ENCODE measurements at places on chromosomes 5 and 9.

- DNase-seq: no peak
Measured at GRCh38 chr5:119895066-119895465, 265.7 kb downstream of the FAM170A start.

DNA sequence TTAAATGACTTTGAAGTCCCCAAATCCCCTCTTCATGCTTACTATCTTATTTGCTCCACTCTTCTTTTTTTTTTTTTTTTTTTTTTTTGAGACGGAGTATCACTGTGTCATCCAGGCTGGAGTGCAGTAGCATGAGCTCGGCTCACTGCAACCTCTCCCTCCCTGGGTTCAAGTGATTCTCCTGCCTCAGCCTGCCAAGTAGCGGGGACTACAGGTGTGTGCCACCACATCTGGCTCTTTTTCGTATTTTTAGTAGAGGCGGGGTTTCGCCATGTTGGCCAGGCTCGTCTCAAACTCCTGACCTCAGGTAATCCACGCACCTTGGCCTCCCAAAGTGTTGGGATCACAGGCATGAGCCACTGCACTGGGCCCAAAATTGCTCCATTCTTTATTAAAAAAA lies 51.0 kb downstream of the ST8SIA4 start:
- no peak for DNase-seq

DNA sequence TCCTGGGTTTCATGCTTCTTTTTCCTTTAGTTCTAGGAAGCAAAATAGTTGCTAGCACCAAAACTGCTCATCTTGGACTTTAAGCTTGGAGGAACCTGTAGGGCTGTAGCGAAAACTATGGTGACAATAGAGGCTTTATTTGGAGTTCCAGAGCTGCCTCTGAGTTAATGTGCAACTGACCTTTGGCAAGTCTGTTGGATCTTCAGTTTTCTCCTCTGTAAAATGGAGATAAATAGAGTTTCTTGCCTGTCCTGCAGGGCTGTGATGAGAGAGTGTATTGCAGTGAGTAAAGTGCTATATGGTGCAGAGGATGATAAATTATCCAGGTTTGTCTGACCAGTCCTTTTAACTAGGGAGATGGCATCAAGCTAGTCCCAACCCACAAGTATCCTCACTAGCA lies 417.0 kb downstream of the MAN2A1 start:
- no peak for DNase-seq

- DNase-seq: no peak
Measured at GRCh38 chr9:8653111-8653510, 853.5 kb upstream of the DMAC1 start.

- no peak for DNase-seq
Measured at GRCh38 chr5:102743900-102744299, 11.2 kb upstream of the PAM start.

DNA sequence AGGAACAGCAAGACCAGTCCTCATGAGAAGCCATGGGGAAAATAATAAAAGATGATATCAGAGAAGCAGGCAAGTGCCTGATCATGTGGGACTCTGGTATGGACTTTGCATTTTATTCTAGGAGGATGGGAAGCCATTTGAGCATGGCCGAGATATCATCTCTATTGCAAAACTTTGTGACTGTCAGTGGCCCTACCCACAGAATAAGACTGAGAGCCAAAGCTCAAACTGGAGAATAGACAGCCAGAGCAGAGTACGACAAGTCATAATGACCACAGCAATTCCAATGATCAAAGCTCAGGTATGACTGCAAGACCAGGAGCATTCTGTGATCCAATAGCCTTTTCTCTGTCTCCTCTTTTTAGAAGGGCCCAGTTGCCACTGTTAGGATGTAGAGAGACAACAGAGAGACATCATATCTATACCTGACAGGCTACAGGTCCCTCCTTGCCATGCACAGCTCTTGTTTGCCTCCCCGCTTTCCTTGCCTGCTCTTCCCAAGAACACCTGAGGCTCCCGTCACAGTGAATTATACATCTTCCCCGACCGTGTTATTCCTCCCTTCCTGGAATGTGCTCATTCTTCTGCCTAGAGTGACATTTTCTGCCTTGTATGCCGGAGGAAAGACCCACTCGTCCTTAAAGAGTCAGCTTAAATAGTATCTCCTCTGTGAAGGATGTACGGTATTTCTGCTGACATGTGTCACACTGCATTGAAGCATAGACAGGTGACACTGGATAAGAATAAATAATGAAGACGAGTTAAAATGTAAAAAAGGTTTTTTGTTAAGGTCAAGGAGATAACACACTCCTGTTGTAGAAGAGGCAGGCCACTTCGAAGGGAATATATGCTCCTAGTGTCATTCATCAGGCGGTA lies 248.7 kb upstream of the MAP3K1 start:
- no peak for DNase-seq

- no peak for DNase-seq
Measured at GRCh38 chr5:56481428-56482357, 248.6 kb upstream of the ANKRD55 start.

GRCh38 chr9:109100543-109101201 lies 19.1 kb downstream of the TMEM245 start:
- no peak for DNase-seq

GRCh38 chr5:75509956-75510355 lies 1.5 kb downstream of the CERT1 start:
- DNase-seq: no peak

- DNase-seq: no peak
Measured at GRCh38 chr9:106179191-106179590, 484.9 kb downstream of the TMEM38B start.

- DNase-seq: no peak
Measured at GRCh38 chr9:137665697-137666512, 47.1 kb downstream of the EHMT1 start.

- no peak for DNase-seq
Measured at GRCh38 chr5:2132497-2132847, 249.7 kb upstream of the IRX4 start.

- DNase-seq: no peak
Measured at GRCh38 chr9:87675906-87676515, 49.9 kb upstream of the CTSL start.

- no peak for DNase-seq
Measured at GRCh38 chr5:147912011-147912410, 5.7 kb upstream of the C5orf46 start.

DNA sequence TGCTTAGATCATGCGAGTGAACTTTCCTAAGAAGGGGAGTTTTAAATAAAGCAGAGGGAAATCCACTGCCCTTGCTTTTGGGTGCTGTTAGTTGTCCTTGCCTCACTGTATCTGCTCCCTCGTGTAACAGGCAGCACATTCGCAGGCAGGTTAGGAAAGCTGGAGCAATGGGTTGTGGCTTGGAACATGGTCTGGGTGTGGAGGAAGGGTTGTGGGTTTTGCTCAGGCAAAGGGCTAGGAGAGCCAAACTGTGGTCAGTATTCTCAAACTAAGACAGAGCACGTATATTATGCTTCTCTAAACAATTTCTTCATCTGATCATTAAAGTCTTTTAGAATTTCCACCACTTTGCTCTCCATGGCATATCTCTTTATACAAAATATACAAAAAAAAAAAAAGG lies 135.7 kb downstream of the FANCC start:
- no peak for DNase-seq

Data from stimulated activated CD8-positive, alpha-beta memory T cell treated with anti-CD3 and anti-CD28 coated beads, Interleukin-15, amount 100 ng/mL, for 48 hours (primary cell).